ENCODE measurements at places on chromosomes 4 and X. TPM values are rescaled to one million over a fixed set of nuclear protein-coding genes. Genes with fewer than 3 reads are reported as not detected.

DNA sequence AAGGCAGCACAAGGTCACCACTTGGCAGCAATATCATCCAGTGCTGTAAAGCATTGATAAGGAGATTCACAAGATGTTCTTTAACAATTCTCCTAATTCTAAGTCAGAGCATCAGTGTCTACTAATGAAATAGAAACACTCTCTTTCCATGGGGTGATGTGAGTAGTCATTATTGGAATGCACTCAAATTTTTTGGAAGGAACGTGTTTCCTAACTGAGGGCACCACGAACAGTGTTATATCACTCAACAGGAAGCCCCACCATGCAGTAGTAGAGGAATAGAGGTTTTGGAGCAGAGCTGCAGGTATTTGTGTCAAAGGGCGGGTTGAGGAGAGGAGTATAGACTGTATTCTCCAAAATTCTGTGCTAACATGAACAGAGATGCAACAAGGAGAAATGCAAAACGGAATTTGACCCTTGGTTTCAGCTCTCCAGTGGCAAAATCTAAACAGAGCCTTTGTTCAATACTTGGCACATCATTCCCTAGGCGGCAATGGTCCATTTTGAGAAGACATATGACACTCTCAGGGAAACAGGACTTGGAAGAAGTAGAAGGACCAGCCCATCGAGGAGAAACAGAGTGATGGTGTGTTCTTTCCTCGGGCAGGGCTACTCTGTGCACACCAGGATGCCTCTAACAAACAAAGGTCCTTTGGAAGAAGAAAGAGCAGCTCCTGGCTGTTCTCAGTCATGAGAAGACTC, 98.9 kb downstream of the CPEB2 start:
- DNase-seq, result no peak

DNA sequence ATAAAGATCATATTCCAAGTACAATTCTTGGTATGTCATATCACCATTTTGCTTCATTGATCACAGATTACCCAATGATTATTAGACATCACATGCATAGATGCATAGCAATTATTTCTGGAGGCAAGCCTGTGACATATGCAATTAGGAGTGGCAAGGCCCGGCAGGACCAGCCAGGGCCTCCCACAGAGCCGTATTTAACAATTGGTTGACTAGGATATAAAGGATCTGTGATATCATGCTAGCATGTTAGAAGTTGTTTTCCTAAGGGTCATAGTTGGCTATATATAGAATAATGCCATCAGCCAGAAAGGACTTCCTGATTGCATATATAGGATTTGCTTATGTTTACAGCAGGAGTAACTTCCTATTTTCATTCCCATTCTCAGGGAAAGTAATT, 103.5 kb upstream of the OTUD4 start:
- DNase-seq, result no peak

DNA sequence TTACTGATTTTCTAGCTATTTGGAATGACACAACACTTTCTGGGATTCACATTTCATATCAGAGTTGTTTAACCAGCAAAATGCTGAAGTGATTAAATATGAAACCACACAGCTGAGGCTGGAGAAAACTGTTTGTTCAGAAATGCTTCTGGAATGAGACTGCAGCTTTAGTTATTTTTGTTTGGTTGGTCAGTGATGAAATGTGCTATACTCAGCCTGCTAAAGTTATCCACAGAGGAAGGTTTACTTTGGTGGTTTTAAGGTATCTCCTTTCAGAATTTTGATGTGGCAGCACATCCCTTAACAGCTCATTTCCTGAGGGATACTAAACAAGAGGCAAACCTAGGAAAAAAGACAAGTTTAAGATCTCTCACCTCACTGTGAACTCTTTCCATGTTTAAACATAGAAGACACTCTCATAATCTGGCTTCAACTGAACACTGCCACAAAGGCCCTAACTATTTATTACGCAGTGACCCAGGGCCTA, 106.6 kb upstream of the PDE5A start:
- DNase-seq, result no peak

DNA sequence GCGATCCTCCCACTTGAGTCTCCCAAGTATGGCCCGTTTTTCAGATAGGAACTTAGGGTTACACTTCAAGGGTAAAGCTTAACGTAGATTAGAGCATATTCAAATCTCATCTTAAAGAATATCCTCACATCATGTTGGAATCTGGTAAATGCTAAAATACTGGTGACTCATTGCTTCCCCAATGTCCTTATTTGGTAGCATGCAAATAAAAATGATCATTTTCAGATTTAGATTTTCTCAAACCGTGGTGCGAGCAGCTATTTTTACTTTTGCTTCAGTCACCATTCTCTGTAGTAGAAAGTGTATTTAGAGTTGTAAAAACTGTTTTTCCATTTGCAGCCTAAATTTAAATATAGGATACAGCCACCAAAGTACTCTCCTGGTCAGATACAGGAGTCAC, 101.5 kb upstream of the MAML3 start:
- peak; percentile 83 for DNase-seq

DNA sequence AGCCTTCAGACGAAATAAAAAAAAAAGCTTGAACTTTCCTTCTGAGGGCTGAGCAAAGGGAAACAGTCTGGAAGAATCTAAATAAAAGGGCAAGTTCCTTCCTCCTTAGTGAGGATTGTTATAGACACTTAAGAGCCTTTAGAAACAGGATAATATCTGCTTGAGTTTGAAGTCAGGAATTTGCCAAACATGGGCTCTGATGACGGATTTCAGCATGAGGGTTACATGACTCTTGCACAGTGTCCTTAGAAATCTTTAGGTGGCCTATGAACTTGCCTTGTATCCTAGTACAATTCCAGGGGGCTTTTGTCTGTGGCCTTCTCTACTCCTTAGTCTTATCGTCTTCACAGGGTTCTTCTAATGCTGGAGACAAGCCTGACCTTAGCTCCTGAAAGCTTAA, 94.1 kb downstream of the RLIM start:
- no peak for DNase-seq

DNA sequence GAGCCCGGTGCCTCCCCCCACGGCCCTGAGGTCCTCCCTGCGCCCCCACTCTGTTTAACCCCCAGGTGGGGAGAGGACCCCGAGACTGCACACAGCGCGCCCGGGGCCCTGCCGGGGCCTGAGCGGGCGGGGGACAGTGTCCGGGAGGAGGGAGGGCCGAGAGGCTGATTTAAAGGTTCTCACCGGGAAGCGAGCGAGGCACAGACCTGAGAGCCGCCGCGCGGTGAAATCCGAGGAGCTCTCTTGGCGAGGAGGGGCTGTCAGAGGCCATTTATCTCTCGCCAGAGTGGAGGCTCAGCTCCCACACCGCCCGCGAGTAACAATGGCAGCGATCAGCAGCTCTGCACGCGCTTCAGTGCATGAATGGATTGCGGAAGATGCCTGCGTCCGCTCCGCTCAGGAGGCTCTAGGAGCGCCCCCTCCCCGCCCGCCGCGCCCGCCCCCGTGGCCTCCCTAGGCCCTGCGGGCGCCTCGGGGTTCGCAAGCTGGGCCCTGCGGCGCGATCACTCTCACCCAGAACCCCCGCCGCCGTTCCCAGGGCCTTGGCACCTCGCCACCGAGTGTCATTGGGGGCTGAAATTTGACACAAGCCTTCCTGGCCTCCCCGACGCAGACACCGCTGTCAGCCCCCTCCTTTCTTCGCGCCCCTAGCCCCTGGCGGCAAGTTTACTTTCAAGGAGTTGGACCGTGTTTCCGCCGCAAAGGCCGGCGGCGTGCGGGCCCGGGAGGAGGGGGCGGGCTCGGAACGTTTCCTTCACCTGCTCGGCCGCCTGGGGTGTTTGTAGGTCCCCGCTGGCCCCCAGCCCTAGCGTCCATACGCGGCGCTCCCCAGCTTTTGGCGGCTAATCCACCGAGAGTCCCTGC, 48.7 kb upstream of the BCOR start:
- no peak for DNase-seq

DNA sequence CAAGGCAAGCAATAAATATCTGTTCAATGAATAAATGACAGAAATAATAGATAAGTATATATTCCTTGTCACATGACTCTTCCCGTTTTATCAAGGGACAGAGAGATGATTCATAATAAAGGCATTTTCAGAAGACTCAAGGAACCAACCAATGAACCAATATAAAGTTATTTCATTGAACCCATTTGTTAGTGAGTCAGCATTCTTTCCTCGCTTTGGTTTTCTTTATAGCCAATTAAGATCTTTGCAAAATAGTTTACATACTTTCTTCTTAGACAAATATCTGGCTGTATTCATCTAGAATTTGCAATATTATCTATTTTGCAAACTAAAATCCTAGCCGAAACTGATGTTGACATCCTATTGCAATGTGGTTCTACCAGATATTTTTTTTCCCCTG, 269.4 kb downstream of the IL15 start:
- no peak for DNase-seq

- peak; percentile 82 for DNase-seq
Observed at GRCh38 chrX:147550217-147550616, 361.5 kb upstream of the FMR1 start.

- no peak for DNase-seq
Observed at GRCh38 chrX:106698693-106699092, 27.8 kb upstream of the RNF128 start.

DNA sequence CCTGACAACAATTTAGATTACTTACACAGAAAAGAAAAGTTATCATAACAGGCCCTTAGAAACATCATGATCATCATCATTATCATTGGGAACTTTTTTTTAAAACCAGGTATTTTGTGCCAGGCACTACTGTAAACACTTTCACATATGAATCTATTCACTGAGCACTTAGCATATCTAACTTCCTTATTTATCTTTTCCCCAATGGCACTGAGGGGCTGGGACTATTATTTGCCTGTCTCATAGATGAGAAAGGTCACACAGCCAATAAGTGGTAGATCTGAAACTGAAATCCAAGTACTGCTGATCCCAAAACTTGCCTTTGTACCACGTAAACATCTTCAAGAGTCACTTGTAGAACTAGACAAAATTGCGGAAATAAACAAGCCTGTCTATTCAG, 184.2 kb upstream of the RBPJ start:
- no peak for DNase-seq

GRCh38 chrX:23317799-23318724, 16.6 kb upstream of the PTCHD1 start:
- peak; percentile 77 for DNase-seq

DNA sequence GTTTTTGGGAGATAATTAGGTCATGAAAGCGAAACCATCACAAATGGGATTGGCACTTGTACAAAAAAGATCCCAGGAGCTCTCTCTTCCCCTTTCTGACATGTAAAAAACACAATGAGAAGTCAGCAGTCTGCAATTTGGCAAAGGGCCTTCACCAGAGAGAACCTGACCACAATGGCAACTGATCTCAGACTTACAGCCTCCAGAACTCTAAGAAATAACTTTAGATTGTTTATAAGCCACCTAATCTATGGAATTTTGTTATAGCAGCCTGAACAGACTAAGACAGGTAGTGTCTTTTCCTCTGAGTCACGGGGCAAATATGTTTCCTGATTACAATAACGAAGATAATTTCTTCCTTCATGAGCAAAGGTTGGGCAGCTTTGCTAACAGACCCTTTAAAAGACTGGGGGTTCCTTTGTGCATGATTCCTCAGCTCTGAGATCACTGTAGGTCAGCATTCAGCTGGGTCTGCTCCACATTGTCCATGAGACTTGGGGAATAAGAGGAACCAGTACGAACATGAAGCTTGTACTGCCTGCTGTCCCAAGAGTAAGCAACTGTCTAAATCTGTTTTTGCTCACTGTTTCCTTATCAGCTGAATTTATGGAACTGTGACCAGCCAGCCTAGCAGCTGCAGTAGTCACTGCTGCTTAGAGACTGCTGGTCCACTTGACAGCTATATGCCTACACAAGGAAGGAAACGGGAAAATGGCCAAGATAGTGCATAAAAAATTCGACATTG, 191.6 kb downstream of the ANAPC10 start:
- DNase-seq, result no peak

- no peak for DNase-seq
Observed at GRCh38 chrX:8027827-8028226, 100.6 kb upstream of the PNPLA4 start.

- no peak for DNase-seq
Observed at GRCh38 chr4:176709417-176709816, 83.3 kb downstream of the VEGFC start.

DNA sequence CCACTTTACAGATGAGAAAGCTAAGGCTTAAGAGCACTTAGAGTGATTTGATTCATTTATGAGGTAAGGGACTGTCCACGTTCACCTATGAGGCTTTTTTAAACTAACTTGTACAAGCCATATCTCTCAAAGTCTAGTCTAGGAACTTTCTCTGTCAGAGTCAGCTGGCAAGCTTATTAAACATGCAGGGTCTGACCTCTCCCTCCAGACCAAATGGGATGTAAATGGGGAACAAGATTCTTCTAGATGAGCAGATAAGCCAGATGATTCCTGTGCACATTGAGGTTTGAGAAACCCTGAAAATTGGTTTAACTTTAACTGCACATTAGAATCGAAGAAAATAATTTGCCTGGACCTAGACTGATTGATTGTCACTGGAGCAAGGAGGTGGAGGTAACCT, 160.0 kb upstream of the SPRY1 start:
- DNase-seq, result no peak

- DNase-seq, result no peak
Observed at GRCh38 chr4:125891597-125892258, 577.0 kb downstream of the FAT4 start.

- DNase-seq, result no peak
Observed at GRCh38 chr4:47215759-47216158, 184.4 kb downstream of the GABRB1 start.

DNA sequence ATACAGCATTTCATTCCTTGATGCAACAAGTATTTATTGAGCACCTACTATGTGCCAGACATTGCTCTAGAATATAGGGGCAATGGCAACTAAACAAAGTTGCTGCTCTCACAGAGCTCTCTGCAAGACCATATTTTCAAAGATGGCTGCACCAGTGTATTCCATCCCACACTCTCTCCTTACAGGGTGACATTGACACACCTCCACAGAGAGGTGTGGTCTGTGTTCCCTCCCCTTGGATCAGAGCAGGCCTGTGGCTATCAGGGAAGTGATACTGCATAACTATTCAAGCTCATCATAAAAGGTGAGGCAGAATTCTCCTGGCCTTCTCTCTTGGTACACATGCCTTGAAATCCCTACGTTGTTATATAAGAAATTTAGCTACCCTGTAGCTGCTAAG, 95.3 kb upstream of the SOD3 start:
- DNase-seq, result no peak

- no peak for DNase-seq
Observed at GRCh38 chr4:20618731-20619130, 81.5 kb upstream of the PACRGL start.

DNA sequence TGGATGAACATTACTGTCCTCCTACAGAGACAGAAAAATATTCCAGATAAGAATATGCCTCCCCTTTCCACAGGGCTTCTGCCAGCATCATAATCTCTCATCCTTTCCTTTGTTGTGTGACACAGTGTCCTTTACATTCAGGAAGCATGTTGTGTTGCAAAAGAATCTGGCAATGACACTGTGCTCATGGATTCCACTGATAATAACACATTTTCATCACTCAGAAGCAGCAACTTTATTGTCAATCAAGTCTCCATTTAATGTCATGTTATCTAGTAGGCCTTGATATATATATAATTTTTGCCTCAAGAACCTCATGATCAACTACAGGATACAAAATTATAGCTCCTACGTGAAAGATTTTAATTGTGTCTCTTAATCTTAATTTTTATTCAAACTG, 833.9 kb downstream of the FSTL5 start:
- DNase-seq, result no peak

GPR143 gene
- not detected for total RNA-seq

ARX gene
- total RNA-seq, result not detected

ENPP6 gene
- total RNA-seq, result not detected

POLN gene
- 2.7 TPM for total RNA-seq

MAGEB17 gene
- not detected for total RNA-seq

Data from Karpas-422 (cell line).